ENCODE measurements at places on chromosomes 2 and 18.

GRCh38 chr2:39618736-39619135, 47.0 kb upstream of the TMEM178A start:
- DNase-seq, result no peak

DNA sequence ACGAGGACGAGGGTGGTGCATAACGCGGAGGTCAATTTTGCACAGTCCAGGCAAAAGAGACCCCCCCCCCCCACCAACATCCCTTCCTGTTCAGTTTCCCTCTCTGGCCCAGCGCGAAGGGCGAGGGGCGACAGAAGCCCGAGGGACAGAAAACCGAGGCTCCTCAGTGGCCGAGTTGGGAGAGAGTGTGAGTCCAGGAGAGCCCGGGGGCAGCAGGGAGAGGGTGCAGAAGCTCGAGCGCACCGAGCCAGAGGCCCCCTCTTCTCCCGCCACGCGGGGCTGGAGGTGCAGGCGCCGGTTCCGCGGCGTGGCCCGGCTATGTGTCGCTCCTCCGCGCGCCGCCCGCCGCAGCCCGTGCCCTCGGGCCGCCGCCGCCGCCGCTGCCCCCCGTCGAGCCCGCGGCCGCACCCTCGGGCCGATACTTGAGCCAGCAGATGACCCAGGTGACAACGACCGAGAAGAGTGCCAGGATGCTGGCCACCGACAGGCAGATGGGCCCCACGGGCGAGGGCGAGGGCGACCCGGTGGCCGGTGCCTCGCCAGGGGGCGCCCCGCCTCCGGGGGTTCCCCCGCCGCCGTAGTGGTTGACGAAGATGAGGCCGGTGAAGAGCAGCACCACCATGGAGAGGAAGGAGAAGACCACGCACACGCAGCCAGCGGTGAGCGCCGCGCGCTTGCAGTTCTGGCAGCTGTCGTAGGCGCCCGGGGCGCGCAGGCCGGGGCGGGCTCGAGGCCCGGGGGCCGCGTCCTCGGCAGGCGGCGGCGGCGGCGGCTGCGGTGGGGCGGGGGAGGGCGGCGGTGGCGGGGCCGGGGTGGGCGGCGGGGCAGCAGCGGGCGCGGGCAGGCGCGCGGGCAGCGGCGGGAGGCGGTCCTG, 20.2 kb upstream of the PAX3 start:
- DNase-seq, result no peak

DNA sequence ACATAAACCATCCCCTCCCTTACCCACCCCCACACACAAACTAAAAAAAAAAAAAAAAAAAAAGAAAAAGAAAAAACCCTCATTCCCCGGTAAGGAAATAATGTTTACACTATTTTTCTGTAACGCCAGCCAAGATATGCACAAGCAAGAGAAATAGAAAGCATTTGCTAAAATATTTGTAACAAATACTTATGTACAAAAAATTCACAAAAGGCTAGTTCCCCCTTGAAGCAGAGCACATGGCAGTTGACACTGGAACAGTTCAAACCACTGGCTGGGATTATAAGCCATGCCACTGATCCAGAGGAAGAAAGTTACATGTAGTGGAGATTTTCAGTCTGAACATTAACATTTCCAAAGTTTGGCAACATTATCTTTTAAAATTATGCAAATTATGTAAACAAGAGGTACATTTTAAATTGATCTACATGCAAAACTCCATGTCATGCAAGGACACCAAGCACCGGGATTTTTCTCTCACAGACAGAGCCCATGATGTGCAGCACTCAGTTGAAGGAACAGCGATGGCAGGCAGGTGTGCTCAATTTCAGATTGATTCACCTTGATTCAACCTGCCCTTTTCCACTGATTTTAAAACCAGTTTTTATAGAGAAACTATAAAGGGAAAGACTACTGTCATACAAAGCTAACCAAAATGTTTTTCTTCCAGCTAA, 21.4 kb downstream of the PNO1 start:
- no peak for DNase-seq

DNA sequence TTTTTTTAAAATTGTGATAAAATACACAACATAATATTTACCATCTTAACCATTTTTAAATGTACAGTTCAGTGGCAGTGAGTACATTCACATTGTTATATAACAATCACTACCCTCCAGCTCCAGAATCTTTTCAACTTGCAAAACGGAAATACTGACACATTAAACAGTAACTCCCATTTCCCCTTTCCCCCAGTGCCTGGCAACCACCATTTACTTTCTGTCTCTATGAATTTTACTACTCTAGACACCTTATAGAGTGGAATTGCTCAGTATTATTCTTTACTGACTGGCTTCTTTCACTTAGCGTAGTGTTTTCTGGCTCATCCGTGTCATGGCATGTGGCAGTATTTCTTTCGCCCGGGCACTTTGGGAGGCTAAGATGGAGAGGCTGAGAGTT, 32.6 kb downstream of the FASTKD2 start:
- DNase-seq, result no peak

DNA sequence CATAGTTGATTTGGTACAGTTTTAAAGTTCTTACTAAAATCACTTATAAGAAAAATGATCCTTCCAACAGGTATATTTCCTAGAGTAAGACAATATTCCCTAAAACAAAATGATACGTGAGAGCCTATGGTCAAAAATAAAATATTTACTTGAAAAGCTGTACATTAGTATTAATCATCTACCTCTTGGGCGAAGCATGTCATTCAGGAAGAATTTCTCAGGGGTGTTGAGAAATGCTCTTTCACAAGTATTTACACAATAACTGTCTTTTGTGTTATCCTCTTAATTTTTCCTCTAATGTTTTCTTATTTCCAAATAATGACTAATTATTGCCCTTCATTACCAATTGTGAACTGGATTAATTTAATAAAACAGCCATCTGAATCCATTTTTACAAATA, 466.3 kb downstream of the SATB2 start:
- DNase-seq, result no peak

- peak; percentile 40 for DNase-seq
These were observed 50.6 kb downstream of the TRAF3IP1 start for GRCh38 chr2:238370823-238371372.

GRCh38 chr18:69648486-69648885, 247.8 kb downstream of the DOK6 start:
- no peak for DNase-seq

DNA sequence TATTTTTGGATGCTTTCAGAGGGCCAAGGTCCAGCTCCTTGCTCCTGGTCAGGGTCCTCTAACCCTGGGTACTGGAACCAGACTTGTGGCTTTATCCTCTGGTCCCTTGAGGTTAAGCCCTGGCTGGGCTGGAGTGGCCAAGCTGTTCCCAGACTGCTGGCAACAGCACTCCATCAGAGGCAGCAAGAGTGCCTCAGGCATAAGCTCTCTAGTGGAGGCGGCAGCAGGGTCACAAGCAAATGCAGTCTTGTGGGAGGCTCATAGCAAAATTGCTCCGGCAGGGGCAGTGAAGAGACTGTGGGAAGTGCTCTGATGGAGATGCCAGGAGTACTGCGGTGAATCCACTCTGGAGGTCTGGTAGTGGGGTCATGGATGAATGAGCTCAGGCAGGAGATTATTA, 128.9 kb upstream of the OTOS start:
- DNase-seq, result no peak

GRCh38 chr2:168601741-168602140, 145.7 kb downstream of the CERS6 start:
- DNase-seq, result no peak

- no peak for DNase-seq
These were observed at the start of gene ALKAL2 for GRCh38 chr2:287911-288757. Gene ALKAL2 (minus strand): TSS chr2:288091. CDS start chr2:287835, 256 bp downstream.

- DNase-seq, result no peak
These were observed 57.4 kb upstream of the LAPTM4A start for GRCh38 chr2:20108655-20109396.

DNA sequence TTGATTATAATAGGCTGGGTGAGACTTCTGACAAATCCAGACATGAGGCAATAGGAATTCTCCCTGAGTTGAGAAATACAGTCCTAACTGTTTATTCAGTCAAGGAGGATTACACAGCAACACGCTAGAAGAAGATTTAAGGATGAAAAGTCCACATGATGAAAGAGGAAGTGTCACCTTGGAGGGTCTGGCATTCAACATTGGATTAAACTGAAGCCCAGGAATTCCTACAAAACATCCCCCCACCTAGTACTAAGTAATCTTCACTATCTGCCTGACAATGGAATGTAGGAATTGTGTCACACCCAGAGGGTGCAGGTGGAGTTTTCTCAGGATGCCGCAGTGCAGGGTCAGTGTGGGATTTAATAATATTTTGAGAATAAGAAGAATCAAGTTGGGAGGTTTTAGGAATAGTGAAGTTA, 142.4 kb downstream of the SOCS6 start:
- DNase-seq, result no peak
